ENCODE measurements at places on chromosomes 11 and 22. TPM values are rescaled to one million over a fixed set of nuclear protein-coding genes. Genes with fewer than 3 reads are reported as not detected.

- no peak for DNase-seq
Observed at GRCh38 chr22:19880786-19881569, 26.3 kb upstream of the GNB1L start.

DNA sequence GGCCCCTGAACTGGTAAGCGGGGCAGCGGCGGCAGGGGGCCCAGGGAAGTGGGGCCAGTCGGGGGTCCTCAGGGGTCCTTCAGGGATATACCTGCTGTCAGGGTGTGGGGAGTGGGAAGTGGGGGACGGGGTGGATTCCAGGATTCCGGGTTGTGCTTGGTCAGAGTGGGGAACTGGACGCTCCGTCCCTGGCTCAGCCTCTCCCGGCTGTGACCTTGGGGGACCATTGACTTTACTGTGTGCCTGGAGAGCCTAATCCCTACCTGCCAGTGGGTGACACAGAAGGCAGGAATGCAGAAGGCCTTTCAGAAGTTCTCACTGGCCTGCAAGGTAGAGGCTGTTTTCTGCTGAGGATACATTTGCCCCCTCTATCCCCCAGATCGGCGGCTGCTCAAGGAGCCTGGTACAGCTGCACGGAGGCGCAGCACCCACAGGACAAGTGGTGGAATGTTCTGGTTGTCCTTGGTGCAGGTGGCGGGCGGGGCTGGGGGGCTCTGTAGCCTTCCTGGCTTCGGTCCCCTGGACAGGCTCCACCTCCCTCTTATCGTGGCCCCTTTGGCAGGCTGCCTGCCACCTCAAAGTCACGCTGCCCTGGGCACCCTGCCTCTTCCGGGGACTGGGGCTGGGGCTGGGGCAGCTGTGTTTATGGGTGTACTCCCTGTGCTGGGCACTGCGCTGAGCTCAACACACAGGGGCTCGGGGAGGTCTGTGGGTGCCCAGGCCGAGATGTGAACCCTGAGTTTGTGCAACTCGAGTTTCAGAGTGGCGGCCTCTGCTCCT lies 18.4 kb downstream of the KCNQ1 start:
- DNase-seq: no peak

GRCh38 chr11:70782401-70782913 lies 384.1 kb downstream of the CTTN start:
- DNase-seq: no peak

GRCh38 chr11:2519862-2520735 lies 75.3 kb downstream of the KCNQ1 start:
- DNase-seq: peak; percentile 30

DNA sequence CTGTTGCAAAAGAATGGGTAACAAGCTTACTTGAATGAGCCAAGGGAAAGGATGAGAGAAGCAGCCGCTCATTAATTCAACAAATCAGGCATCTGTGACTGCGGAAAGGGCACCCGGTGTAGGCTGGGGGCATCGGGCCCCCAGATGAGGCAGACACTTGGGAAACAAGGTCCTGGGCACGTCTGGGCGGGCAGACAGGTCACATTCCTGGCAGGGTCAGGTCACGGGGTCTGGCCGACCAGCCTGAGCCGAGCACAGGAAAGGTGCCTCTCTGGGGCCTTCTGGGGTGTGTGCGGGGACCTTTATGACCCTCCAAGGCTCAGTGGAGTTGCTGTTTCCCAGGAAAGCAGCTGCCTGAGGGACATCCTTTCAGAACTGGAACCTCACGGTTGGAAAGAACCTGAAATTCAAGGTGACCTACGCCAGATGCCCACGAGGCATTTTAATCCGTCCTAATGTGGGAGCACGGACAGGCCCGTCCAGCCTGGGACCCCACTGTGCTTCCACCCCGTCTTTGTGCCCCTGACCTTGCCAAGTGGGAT lies 57.1 kb downstream of the ST14 start:
- no peak for DNase-seq

GRCh38 chr22:17952273-17952801 lies 72.0 kb downstream of the MICAL3 start:
- peak; percentile 57 for DNase-seq

Gene IGLL1
- not detected for polyA plus RNA-seq

Gene OR10A6
- not detected for polyA plus RNA-seq

Gene SOX6
- 2.4 TPM for polyA plus RNA-seq

Gene ART5
- polyA plus RNA-seq: not detected

Gene LIF
- 0.10 TPM for polyA plus RNA-seq

Gene LRRC56
- 0.46 TPM for polyA plus RNA-seq
